ENCODE measurements at places on chromosomes 1 and 21.

- no peak for DNase-seq
Observed at GRCh38 chr1:26719205-26719604, 23.4 kb downstream of the ARID1A start.

DNA sequence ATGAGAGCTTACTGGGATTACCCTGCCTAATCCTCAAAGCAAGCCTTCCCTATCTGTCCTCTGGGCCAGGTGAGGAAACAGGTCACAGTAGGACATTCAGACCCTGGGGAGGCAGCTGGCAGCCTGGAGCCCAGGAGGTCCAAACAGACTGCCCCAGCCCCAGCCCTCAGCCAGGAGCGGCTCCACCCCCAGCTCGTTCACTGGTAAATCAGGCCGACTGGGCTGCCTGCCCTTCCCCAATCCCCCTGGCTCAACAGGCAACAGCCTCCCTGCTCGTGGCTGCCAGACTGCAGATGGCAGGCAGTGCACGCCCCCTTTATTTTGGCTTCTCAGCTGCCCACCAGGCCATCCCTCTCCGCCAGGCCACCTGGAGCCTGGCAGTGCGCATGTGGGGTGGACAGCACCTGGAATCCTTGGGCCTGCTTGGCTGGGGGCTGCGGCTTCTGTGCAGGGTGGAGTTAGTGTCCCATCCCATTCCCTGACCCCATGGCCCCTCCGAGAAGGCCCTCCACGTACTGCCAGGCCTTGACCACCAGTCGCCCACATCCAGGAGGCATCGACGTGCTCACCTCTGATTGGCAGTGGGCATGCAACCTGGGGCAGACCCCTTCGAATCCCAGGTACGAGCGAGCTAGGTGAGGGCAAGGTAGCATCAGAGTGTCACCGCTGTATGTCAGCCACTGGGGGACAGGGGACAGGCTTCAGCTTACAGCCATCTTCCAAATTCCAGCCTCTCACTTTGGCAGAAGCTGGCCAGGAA lies 11.2 kb upstream of the ZNF670 start:
- DNase-seq = no peak

DNA sequence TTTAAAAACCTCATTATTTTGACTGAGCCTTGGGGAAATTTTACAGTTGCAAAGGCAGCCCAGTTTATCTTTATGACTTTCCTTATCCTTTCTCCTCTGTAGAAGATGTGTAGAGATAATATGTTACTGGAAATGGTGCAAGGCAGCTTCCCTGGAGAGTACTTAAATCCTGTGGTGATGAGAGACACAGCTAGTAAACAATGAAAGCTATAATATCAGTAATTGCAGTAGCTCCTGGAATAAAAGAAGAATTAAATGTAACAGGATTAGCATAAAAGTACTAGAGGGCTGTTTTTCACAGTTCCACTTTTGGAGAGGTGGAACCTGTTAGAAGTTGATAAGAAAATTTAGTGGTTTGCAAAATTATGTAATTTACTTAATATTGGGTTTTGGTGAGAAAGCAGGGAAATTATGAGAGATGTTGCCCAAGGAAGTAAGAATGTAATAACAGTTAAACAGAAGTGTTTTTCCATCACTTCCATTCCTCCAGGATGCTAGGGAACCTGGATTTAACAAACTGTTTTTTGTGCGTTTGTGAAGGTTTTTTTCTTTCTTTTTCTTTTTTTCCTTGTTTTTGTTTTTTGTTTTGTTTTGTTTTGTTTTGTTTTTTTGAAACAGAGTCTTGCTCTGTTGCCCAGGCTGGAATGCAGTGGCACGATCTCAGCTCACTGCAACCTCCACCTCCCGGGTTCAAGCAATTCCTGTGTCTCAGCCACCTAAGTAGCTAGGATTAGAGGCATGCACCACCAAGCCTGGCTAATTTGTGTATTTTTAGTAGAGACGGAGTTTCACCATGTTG lies 15.7 kb upstream of the EDEM3 start:
- DNase-seq = no peak

- no peak for DNase-seq
Observed at GRCh38 chr1:7606096-7606495, 165.0 kb upstream of the VAMP3 start.

DNA sequence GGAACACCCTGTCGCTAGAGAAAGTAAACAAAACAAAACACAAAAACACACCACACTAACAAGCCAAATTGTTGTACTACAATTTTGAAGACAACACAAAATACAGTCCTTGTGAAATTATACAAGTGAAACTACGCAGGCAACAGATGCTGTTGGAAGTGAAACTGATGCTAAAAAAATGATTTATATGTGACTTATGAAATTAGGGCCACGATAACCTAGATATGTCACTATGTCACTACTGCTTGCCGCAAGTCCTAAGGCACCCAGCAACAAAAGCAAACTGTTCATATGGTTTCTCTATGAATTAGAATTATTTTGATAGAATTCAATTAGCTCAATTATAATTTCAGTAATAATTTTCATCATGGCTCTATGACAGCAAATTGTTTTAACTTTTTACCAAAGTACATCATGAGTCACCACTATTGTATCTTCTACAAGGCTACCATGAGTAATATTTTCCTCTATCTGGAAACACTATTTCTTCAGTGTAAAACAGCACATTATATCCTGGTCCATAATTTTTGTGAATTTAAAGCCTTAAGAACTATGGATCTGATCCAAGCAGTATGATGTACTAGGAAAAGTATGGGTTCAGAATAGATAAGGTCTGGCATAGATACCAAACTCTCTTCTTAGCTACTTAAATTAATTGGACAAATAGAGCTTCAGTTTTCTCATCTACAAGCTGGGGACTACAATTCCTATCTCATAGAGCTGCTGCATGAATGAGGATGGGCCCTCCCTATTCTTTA lies 216.3 kb downstream of the COL11A1 start:
- no peak for DNase-seq

DNA sequence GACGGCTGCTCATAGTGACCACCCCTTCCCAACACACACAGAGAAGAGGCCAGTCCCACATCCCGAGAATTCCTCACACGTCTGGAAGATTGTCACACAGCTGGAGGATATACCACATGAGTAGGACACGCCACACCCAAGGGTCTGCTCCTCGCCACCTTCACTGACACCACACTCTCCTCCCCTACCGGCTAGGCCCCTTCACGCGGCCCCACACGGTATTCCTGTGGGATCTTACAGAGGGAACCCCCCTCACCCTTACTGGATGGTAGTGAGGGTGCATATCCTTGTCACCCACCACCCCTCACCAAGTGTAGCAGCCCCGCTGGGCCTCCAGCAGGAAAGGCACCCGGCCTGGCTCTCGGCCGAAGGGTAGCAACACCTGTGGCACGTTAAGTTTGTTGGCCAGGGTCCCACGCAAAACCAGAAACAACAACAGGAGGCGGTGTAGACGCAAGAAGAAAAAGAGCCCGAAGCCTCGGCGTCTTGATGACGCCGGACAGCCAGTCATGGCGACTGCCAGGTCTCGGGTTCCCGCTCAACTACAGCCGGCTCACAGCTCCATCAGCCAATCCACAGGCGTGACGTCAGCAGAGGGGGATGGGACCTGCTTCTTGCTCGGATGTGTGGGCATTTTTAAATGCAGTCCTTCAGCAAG lies at the start of gene NUP210L:
Gene NUP210L (minus strand): TSS at position 540 of the 658 bp plus-strand sequence.
- DNase-seq = no peak

GRCh38 chr1:48000883-48001282 lies 3.7 kb upstream of the TRABD2B start:
- DNase-seq = no peak

DNA sequence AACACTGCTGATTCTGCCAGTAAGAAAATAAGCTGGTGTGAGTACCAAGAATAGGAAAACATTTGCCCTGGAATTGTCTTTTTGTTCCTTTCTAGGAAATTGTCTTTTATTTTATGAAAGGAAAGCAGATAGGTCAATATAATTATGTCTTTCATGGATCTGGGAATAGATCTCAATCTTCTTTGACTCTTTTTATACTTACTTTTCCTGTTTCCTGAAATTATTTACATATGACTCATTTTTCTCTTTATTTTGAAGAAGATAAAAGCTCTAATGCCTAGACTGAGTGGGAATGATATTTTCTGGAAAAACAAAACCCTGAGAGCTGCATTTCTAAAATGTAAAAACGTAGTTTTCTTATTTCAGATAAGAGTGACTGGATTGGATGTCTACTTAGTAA lies 100.1 kb downstream of the MAN1A2 start:
- DNase-seq = no peak

GRCh38 chr1:197066719-197067456 lies at the start of gene F13B:
Gene F13B, minus strand, starts transcription at chr1:197067260. Its CDS starts 37 bp downstream, at chr1:197067223.
- DNase-seq = no peak

- DNase-seq = no peak
Observed at GRCh38 chr21:36716836-36717235, 17.9 kb downstream of the SIM2 start.

GRCh38 chr21:15276243-15276642 lies 211.4 kb upstream of the NRIP1 start:
- DNase-seq = no peak

GRCh38 chr1:25861316-25862286 lies 2.3 kb upstream of the AUNIP start:
- no peak for DNase-seq

- DNase-seq = no peak
Observed at GRCh38 chr1:203465948-203466347, 9.7 kb upstream of the PRELP start.

GRCh38 chr1:30748699-30749401 lies 8.7 kb downstream of the LAPTM5 start:
- DNase-seq = no peak

DNA sequence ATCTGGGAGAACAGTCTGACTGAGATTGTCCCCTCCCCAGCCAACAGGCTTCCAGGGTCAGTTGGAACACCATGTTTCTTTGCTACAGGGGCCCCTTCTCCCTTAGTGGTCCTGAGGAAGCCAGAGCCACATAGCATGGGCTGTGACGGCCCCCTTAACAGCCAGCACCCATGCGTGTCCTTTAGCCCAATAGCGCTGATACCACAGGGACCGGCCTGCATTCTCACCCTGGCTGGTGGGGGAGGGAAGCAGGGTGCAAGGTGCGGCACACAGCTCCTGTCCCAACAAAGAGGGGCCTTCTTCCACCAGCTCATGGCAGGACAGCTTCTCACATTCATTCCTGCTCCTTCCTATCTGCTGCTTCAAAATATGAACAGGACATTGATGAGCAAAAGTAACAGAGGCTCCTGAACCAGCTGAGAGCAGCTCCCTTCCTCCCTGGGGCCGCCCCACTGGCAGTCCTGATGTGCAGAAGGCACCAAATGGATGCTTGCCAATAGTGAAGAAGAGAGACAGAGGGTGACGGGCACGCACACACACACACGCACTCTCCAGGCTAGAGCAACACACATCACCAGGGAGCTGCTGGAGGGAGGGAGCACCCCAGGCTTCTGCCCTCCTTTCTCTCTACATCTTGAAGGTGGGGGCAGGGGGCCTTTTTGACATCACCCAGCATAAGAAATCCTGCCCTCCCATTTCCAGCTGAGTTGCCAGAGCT lies 99.4 kb downstream of the CRYAA start:
- no peak for DNase-seq

DNA sequence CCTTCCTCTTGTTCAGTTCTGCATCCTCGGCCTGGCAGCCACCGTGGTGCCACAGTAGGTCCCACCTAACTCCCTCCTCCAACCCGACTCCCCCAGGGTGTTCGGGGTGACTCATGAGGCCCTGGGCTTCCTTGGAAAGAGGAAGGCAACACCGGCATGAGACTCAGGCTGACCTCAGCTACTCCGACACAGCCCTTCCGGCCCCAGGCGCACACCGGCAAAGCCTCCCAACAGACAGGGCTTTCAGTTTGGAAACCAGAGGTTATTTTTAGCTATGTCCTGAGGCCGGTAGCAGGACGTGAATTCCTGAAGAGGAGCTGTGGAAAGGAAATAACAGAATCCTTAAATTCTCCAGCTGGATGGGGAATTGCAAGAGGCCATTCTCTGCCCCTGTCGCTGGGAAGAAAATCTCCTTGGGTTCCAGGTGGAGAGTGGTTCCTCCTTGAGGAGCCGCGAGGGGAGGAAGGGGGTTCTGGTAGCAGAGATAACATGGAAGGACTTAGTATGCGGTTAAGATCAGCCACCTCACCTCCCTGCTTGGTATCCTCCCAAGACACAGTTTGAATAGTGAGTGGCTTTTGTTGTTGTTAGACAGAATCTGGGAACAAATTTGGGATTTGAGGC lies 24.4 kb downstream of the PLXNA2 start:
- DNase-seq = no peak

DNA sequence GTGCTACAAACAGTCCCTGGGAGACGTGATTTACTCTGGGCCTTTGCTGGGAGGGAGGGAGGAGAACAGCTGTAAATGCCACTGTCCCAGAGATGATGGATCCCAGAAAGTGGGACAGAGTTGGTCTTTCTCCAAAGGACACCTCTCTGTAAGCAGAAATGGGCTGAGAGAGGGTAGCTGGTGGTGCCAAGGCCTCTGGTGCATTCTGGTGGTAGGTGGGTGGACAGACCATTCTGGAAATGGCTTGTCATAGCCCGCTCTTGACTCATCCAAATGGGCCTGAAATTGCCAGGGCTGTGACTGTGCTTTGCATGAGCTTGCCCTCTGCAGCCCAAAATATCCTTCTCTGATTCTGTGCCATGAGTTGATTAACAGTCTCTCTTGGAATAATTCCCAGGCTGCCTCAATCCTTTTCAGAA lies 36.1 kb downstream of the CCDC185 start:
- no peak for DNase-seq

GRCh38 chr21:43012596-43012995 lies 38.2 kb downstream of the PKNOX1 start:
- no peak for DNase-seq

DNA sequence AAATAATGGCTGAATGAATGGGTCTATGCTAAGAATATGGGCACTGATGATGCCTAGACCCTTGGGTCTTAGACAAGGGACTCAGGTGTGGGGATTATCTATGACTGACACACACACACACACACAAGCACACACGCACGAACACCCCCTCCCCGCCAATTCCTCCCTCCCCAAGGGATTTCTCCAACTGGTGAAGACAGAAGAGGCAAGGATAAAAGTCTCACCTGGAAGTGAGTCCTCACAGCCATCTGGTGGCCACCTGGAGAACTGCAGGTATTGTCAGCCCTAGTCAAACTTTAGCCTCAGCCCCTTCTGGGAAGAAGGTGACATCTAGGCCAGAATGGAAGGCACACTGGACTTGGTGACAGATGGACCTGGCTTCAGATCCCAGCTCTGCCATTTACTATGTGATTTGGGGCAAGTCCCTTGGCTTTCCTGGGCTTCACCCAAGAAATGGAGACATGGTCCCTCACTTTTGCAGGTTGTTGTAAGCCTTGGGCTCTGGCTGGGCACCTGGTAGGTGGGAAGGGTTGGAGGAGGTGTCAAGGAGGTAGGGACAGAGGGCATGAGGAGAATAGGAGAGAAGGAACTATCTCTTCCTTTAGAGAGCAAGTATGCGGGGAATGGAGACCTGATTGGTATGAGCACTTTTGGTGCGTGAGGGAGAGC lies 4.0 kb upstream of the GPR3 start:
- no peak for DNase-seq

DNA sequence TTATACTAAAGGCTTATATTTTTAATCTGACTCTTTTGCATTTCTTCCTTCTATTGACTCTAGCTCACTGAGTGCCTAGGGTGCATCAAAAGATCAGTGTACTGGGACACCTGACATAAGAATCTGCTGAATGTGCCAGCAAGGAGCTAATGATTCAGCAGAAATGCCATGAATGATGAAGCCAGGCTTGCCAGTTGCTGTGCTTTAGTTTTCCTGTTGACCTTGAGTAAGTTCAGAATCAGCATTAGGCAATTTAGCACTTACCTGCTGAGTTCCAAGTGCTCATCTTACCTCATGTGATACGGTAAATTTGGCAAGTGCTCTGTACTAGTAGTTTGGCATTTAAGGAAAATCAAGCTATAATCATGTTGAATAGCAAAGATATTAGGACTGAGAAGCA lies 523.2 kb upstream of the B3GALT2 start:
- no peak for DNase-seq

Measured in amygdala (tissue), 56 donors.